ENCODE measurements at places on chromosomes 5 and 9. TPM values are rescaled to one million over a fixed set of nuclear protein-coding genes. Genes with fewer than 3 reads are reported as not detected.

Gene CCDC192
- total RNA-seq, result not detected

Gene AGTPBP1
- 39.0 TPM for total RNA-seq

Gene PRUNE2
- 19.9 TPM for total RNA-seq

Gene SH2D3C
- total RNA-seq, result 16.0 TPM

Gene ARL14EPL
- total RNA-seq, result not detected

Gene TLR4
- total RNA-seq, result 7.5 TPM

Gene GTF2H2C
- 11.1 TPM for total RNA-seq

Gene MEF2C
- 64.6 TPM for total RNA-seq

Gene STPG3
- total RNA-seq, result not detected

Gene PCDHA6
- total RNA-seq, result 0.11 TPM

Gene ORM2
- 0.32 TPM for total RNA-seq

Gene PFN3
- total RNA-seq, result not detected

Gene SUSD3
- total RNA-seq, result 1.1 TPM

Gene FRMD3
- total RNA-seq, result 123 TPM

Gene RNF183
- total RNA-seq, result not detected

Gene TBCA
- 130 TPM for total RNA-seq

Gene OGN
- 15.2 TPM for total RNA-seq

Gene RORB
- total RNA-seq, result 0.73 TPM

Gene RASGEF1C
- total RNA-seq, result 0.40 TPM

Gene TAF1L
- not detected for total RNA-seq

Gene KYAT1
- 9.2 TPM for total RNA-seq

Gene OR1J2
- total RNA-seq, result not detected

Gene PWWP2A
- total RNA-seq, result 11.7 TPM

Gene FAT2
- total RNA-seq, result 0.05 TPM

Gene MYOT
- total RNA-seq, result 38.9 TPM

Gene VLDLR
- total RNA-seq, result 127 TPM

Gene PPP3R2
- not detected for total RNA-seq

Gene PCDHB15
- 9.9 TPM for total RNA-seq

Gene PTPDC1
- 14.0 TPM for total RNA-seq

Gene IFNA10
- not detected for total RNA-seq

Gene LEAP2
- 2.2 TPM for total RNA-seq

Gene ABL1
- 38.0 TPM for total RNA-seq

Gene SNCB
- total RNA-seq, result 0.43 TPM

Gene ANKRD34B
- not detected for total RNA-seq

Gene GPR150
- not detected for total RNA-seq

Gene EFCAB9
- not detected for total RNA-seq

Gene ANKRD31
- 0.13 TPM for total RNA-seq

Gene GPX8
- 7.4 TPM for total RNA-seq

Gene ADAMTS13
- total RNA-seq, result 3.3 TPM

Gene MAN1B1
- 27.2 TPM for total RNA-seq

Gene OLFML2A
- total RNA-seq, result 46.4 TPM

Gene CACFD1
- 15.0 TPM for total RNA-seq

Gene IFNA21
- not detected for total RNA-seq

Gene CIZ1
- total RNA-seq, result 86.1 TPM

Gene ADAMTSL1
- 2.1 TPM for total RNA-seq

Gene TEX48
- total RNA-seq, result not detected

Gene SLC34A1
- not detected for total RNA-seq

Gene LHX2
- 0.19 TPM for total RNA-seq

Gene PCDHB12
- total RNA-seq, result 1.1 TPM

Gene GALNT12
- total RNA-seq, result 0.38 TPM

Gene HSPB3
- total RNA-seq, result 210 TPM
